ENCODE measurements at places on chromosomes 7 and 10.

- peak; percentile 70 for DNase-seq
Measured at GRCh38 chr7:148262721-148263229, 327.8 kb upstream of the C7orf33 start.

DNA sequence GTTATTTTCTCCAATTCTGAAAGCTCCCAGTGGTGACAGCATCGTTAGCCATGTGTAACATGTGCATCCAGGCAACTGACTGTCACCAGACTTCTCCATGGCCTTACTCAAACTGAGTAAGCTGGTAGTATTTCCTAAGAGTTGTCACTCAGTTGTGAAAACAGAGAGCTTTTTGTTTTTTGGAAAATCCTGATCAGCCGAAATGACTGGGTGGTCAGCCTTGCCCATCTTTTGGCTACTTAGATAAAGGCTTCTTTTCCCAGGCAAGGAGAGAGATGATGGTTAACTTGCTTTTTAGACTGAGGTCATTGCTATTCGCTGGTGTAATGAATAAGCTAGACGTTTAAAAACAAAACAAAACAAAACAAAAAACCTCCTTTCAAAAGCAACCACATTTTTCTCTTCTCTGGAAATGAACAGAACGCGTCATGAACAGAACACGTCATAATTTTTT, 159.5 kb upstream of the KLF14 start:
- no peak for DNase-seq

DNA sequence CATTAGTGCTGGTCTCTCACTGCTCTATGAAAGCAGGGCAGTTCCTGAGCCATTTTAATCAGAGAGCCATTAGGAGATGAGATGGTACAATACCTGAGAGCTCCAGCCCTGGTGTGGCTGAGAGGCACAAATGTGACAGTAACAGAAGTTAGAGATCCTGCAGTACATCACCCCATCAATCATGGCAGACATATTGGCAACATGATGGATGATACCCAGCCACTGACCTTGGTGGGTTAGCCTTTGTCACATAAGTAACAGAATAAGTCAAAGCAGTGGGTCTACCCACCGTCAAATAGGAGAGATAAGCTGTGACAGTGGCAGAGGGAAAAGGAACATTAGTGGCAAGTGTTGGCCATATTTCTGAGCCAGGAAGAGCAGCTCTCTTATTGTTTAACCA, 53.3 kb upstream of the NXPH1 start:
- no peak for DNase-seq

DNA sequence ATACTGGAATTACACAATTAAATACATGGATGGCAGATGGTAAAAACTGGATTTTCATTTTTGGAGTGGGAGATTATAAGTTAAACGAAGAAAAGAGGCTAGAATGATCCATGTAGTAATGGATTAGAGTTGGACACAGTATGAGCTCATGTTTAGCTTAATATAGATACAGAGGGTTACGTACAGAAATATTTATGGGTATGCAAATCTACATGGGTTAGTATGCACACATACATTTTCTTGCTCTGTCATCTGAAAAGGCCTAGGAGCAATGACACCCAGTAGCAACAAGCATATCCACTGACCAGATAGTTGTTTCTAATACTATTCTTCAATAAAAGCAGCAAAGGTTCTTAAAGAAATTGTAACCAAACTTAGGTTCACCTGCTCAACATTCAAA, 366.4 kb downstream of the SEMA3D start:
- DNase-seq = no peak

GRCh38 chr7:78985509-78985908, 468.0 kb downstream of the MAGI2 start:
- no peak for DNase-seq

DNA sequence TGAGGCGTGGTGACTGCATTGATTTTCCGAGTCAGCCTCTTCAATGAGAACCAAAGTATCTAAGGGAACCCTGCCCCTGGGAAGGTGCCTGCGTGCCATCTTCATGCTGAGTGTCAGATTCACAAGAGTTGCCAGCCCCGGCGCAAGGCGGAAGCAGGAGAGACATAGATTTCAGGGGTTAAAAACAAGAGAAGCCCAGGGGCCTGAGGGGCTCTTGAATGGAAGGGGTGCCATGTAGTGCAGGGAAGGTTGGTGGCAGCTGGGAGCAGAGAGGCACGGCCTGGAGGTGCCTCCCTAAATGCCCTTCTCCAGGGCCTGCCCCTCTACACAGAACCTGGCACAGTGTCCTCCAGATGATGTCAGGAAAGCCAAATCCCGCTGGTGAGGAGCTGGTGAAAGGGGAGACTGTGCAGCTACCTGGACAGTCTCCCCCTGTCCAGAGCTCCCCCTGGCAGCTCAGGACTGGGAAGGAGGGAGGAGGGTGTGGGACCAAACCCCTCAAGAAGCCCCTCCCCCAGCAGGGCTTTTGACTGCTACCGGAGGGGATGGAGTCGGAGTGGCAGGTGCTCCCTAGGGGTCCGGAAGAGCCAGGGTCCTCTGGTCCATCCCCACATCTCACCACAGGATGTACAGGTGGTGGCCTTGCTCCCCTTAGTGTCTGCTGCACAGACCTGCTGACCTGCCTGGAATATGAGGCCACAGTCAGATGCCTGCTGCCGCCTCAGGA, 137.9 kb downstream of the TCERG1L start:
- DNase-seq = no peak

DNA sequence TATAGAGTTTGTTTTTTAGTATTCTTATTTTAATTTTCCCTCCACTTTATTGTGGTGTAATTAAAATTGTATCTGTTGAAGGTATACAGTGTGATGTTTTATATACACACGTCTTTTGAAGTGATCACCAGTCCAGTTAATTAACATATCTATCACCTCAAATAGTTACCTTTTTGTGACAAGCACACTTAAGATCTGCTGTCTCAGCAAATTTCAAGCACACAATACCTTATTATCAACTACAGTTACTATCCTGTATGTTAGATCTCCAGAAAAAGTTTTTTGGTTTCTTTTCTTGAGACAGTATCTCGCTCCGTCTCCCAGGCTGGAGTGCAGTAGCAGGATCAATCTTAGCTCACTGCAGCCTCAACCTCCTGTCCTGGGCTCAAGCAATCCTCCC, 8.7 kb downstream of the WIPI2 start:
- DNase-seq = no peak

DNA sequence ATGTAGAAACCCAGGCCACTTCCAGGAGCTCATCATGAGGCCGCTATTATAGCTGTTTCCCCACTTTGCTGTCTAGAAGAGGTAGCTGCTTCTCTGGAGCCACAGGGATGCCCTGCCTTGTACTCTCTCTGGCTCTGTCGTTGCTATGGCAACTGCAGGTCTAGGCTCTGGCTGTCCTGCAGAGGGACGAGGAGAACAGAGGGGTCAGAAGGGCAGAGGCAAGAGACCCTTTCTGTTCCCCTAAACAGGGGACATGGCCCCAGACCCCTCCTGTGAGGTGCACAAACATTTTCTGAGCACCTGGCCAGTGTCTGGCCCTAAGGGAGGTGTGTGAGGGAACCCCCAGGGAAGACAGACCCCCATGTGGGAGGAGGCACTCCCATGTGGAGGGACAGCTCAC, 31.4 kb downstream of the ITPRIP start:
- no peak for DNase-seq

DNA sequence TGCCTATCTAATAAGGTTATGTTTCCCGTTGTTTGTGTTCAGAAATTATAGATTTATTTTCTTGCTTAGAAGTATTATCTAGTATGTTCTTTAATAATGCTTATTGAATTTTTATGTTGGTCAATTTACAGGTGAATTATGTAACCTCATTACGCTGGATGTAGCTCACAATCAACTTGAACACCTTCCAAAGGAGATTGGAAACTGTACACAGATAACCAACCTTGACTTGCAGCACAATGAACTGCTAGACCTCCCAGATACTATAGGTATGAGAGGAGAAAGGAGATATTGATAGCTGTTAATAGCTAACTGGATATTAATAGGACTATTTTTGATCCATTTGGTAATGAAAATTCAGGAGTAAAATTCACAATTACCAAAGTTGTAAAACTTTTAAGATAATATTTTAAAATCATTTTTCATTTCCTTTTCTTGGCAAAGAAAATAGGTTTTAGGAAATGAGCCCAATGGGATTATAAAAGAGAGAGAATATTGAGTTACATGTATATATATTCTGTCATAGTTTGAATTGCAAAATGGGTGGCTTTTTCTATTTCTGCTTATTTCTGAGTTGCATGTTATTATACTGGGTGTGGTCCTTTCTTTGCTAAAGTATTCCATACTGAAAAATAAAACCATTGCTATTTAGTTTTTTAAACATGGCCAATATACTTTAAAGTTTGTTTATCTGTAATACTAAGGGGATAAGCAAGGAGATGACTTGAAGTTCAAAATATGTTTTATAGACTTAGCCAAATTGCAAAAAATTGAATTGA, 66.3 kb downstream of the SHOC2 start:
- DNase-seq = no peak

GRCh38 chr10:90407131-90407530, 450.7 kb downstream of the HTR7 start:
- no peak for DNase-seq

DNA sequence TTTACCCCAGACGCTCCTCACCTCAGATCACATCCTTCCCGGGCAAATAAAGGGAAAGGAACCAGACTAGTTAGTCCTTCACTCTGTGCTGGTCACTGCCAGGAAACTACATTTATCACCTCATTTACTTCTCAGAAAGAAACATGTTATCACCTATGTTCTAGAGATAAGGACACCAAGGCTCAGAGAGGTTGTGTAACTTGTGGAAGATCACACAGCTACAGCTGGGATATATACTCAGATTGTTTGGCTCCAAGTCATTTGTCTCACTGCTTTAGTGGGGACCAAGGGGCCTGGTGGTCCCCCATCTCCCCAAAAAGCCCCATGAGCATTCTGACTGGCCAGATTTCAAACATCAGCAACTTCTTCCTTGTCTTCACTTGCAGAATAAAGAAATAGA, 17.5 kb upstream of the BTBD16 start:
- DNase-seq = no peak

DNA sequence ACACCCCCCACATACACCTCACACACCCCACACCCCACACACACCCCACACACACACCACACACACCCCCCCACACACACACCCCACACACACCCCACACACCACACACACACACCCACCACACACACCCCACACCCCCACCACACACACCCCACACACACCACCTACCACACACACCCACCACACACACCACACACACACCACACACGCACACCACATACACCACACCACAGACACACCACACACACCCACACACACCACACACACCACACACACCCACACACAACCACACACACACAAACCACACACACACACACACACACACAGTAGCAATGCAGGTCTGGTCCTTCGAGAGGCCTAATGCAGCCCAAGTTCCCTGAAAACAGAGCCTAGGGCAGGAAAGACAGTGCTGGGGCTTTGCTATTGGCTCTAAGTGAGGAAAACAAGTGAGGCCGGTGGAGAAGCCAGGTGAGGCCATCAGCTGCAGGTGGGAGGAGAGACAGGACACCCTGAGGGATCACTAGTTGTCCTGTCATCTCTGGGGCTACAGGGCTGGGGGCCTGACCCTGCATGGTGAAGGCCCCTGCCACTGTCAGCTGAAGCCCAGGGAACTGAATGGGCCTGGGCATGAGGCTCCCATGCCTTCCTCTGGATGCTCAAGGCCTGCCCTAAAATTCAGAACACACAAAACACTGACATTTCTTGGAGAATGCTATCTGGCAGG, 92.6 kb downstream of the CYTH3 start:
- no peak for DNase-seq

DNA sequence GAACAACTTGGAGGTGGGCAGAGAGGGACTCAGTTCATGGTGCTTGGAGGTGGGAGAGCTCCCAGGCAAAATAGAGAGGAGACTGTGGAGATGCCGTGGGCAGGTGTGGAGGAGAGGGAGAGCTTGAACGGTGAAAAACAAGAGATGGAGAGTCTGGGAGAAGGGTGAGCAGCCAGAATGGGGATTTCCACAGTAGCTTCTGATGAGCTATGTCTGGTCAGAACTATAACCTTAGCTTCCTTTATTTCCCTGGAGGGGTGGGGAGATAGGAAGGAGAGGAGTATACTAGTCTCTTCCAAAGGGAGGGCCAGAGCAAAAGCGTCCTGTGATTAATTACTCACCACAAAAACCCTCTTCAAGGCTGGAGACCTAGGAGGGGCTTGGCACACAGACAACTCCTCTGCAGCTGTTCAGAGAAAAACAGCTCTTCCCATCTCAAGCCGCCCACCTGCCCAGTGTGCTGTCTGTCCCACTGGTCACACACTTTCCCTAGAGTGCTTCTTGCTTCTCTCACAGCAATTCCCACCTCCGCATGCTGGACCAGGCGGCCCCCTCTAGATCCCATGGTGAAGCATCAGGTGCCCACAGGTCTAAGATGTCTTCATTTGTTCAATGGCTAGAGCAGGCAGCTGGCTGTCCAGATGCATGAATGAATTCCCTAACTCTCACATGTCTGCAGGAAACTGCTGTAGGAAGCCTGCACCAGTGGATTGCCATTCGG, 41.9 kb downstream of the TAS2R41 start:
- DNase-seq = no peak

GRCh38 chr7:26533217-26533616, 241.6 kb downstream of the SNX10 start:
- DNase-seq = no peak

GRCh38 chr7:157400171-157400860, 63.5 kb downstream of the DNAJB6 start:
- DNase-seq = no peak

DNA sequence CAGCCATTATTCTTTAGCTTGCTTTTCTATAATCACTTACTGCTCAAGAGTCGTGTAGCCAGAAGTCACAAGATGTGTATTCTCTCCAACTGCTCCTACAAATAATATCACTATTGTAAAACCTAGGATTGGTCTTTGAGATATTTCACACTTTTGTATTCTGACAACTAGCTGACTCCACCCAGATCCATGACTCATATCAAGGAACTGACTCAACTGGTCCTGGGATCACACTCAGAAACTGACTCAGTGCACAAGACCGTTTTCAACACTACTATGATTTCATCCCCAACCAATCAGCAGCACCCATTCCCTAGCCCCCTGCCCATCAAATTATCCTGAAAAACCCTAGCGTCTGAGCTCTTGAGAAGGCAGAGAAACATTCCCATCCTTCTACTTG, 56.5 kb upstream of the ORC5 start:
- DNase-seq = no peak

- peak; percentile 26 for DNase-seq
Measured at GRCh38 chr7:2843711-2844152, 376 bp downstream of the GNA12 start.

- DNase-seq = no peak
Measured at GRCh38 chr7:94748376-94748775, 92.4 kb upstream of the SGCE start.
